ENCODE measurements at places on chromosomes 4 and X.

GRCh38 chr4:2432991-2433530 lies 14.3 kb downstream of the CFAP99 start:
- DNase-seq: no peak

DNA sequence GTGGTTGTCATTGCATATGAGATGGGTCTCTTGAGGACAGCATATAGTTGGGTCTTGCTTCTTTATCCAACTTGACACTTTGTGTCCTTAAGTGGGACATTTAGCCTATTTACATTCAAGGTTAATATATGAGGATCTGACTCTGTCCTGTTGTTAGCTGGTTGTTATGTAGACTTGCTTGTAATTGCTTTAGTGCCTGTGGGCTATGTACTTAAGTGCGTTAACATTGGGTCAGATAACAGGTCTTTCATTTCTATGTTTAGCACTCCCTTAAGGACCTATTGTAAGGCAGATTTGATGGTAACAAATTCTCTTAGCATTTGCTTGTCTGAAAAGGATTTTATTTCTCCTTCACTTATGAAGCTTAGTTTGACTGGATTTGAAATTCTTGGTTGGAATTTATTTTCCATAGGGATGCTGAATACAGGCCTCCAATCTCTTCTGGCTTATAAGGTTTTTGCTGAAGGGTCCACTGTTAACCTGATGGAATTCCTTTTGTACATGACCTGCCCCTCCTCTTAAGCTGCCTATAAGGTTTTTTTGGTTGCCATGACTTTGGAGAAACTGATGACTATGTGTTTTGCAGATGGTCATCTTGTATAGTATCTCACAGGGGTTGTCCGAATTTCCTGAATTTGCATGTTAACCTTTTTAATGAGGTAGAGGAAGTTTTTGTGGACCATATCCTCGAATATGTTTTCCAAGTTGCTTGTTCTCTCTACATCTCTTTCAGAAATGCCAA lies 162.0 kb downstream of the NKX6-1 start:
- DNase-seq: no peak

DNA sequence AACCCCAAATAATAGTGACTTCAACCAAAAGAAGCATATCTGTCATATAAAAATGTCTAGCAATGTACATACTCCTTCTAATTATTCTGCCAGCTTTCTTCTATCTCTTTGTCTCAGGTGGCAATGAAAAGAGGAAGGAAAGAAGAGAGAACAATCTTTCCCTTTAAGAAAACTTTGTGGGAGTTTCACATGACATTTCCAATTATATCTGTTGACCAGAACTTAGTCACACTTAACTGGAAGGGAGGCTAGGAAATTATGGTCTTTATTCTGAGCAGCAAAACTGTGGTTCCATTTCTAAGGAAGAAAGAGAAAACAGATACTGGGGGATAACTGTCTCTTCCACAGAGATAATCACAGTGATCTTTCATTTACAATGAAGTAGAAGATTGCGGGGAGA lies 12.9 kb upstream of the MAOA start:
- DNase-seq: no peak

GRCh38 chr4:19776929-19777328 lies 474.8 kb upstream of the SLIT2 start:
- DNase-seq: no peak

- no peak for DNase-seq
Measured at GRCh38 chr4:4227510-4228355, 1.0 kb upstream of the OTOP1 start.

- no peak for DNase-seq
Measured at GRCh38 chrX:47228550-47229270, 4.1 kb upstream of the USP11 start.

GRCh38 chrX:3451571-3451970 lies 105.1 kb upstream of the MXRA5 start:
- no peak for DNase-seq

GRCh38 chr4:175905925-175906324 lies 93.9 kb upstream of the GPM6A start:
- DNase-seq: no peak

- no peak for DNase-seq
Measured at GRCh38 chr4:6402566-6403399, 69.6 kb downstream of the PPP2R2C start.

DNA sequence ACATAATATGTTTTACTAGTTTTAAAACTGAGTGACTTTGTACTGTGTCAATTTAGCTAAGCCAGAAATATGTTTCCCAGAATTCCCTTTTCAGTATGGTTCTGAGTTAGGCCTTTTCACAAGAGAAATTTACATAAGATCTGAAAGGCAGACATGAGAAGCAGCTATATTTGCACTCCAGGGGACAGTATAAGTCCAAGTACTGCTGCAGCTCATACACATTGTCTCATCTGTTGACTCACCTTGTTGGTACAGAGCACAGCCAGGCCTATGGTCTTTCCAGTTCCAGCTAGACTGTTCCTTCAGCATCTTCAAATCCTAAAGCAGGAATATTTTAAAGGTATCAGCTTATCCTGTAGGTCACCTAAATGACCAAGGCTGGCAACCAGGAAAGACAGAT lies 53.5 kb downstream of the BMP3 start:
- DNase-seq: no peak

- DNase-seq: no peak
Measured at GRCh38 chr4:212438-213188, 88.3 kb downstream of the ZNF718 start.

DNA sequence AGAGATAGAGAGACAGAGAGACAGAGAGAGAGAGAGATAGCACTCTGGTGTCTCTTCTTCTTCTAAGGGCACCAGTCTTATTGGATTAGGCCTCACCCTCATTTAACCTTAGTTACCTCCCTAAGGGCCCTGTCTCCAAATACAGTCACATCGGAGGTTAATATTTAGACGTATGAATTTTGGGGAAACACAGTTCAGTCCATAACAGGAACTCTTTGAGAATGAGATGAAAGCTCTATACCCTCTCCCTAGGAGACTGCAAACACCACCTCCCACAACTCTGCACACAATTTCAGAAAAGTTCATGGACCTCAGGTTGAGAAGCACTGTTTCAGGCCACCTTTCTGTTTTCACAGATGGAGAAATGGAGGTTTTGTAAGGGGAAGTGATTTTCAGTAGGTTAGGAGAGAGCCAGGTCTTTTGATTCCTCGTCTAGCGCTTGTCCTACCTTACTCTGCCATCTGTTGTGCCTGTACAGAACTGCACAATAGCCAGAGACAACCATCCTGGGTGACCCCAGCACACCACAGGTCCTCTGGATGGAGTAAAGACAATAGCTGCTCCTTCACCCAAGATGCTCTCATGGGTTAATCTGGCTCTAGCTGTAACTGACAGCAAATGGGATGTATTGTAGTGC lies 16.9 kb upstream of the LOC101059915 start:
- DNase-seq: no peak

GRCh38 chr4:105490523-105490922 lies 16.7 kb upstream of the PPA2 start:
- DNase-seq: no peak

DNA sequence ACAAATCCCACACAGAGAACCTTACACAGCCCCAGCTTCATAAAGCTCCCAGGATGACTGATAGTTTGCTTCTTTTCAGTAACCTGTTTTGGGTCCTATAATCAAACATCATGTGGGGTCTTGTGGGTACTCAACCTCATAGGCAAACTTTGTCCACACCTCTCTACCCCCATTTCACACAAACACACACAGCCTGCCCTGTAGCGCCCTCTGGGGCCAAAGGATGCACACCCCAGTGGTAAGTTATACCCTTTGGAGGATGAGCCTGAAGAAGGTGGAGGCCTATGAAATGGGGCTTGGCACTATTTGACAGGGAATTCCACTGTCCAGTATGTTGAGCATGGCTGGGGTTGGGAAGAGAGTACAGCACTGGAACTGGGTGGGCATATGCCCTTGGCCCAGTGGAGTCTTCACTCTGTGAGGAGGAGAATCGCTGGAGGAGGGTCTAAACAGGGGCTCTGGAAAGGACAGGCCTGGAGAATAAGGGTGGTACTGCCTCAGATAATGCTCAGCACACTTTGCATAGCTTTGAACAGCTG lies 30.5 kb upstream of the COL25A1 start:
- no peak for DNase-seq

DNA sequence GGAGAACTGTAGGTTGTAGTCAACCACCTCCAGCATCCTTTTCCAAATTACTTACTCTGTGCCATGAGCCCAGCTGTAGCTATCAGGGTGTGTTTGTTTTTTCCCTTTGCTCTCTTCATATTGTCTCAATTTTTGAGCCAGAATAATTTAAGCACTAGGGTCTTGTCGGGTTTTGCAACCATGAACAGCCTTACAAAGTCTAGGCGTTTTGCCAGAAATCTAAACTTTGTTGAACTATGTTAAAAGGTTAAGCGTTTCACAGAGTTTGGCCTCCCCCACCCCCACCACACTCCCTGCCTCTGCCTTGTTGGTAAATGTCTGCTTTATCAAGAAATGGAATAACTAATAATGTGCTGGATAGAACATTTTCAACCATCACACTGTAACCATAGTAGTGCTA lies 190.6 kb upstream of the TTC29 start:
- no peak for DNase-seq

Measured in stimulated activated CD4-positive, alpha-beta T cell treated with anti-CD3 and anti-CD28 coated beads, TNF-alpha, amount 100 ng/mL, for 4 hours (primary cell).